ENCODE measurements at places on chromosomes 4 and X.
A peak's percentile ranks its signal among the peaks of the same experiment; 100 is the strongest.

- DNase-seq, result no peak
Observed at GRCh38 chr4:24144381-24144780, 254.5 kb upstream of the PPARGC1A start.

DNA sequence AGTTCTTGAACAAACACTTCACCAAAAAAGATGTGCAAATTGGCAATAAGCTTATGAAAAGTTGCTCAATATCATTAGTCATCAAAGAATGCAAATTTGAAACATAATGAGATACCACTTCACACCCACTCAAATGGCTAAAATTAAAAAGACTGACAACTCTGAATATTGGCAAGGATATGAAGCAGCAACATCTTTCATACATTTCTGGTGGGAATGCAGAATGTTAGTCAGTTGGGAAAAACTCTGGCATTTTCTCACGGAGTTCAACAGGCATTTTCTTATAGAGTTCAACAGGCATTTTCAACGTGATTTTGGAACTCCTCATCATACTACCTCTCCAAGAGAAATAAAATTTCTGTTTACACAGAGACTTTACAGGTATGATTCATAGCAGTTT, 297.4 kb upstream of the MAGEC2 start:
- DNase-seq, result no peak

GRCh38 chr4:55781341-55781740, 38.2 kb upstream of the EXOC1L start:
- no peak for DNase-seq

GRCh38 chr4:122900314-122900713, 22.1 kb downstream of the NUDT6 start:
- no peak for DNase-seq

GRCh38 chr4:46698891-46699290, 210.2 kb downstream of the COX7B2 start:
- no peak for DNase-seq

DNA sequence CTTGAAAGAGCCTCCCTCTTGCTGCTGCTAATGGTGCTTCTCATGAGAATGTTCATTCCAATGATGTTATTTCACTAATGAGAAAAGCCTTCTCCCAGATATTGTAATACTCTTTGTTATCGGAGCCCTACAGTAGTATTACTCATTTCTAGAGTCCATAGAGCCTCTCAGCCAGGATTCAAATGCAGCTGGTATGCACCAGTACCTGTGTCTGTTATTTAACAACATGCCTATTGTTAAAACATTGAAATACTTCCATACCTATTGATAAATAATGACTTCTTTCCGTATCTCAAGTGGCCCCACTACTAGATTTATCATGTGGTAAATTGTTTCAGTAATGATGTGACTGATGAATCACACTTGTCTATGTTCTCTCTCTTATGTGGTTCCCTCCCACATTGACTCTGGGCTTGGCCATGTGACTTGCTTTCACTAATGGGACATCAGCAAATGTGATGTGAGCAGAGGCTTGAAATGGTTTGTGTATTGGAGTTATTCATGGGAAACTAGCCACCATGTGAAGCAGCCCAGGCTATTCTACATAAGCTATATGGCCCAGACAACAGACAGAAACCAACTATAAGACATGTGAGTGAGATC, 207.6 kb downstream of the THOC2 start:
- no peak for DNase-seq

- DNase-seq, result no peak
Observed at GRCh38 chr4:56062526-56063145, 113.9 kb downstream of the CEP135 start.

DNA sequence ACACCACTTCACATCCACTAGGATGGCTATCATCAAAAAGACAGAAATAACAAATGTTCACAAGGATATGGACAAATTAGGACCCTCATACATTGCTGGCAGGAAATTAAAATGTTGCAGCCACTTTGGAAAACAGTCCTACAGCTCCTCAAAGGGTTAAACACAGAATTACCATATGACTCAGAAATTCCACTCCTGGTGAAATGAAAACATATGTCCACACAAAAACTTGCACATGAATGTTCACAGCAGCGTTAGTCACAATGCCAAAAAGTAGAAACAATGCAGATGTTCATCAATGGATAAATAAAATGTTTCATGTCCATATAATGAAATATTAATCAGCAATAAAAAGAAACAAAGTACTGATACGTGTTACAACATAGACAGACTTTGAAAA, 15.1 kb downstream of the S100G start:
- DNase-seq, result no peak

- DNase-seq, result no peak
Observed at GRCh38 chr4:151717314-151717713, 43.5 kb downstream of the GATB start.

GRCh38 chrX:270848-271367, 10.3 kb upstream of the PLCXD1 start:
- no peak for DNase-seq

- no peak for DNase-seq
Observed at GRCh38 chr4:35695003-35695402, 549.3 kb downstream of the ARAP2 start.

DNA sequence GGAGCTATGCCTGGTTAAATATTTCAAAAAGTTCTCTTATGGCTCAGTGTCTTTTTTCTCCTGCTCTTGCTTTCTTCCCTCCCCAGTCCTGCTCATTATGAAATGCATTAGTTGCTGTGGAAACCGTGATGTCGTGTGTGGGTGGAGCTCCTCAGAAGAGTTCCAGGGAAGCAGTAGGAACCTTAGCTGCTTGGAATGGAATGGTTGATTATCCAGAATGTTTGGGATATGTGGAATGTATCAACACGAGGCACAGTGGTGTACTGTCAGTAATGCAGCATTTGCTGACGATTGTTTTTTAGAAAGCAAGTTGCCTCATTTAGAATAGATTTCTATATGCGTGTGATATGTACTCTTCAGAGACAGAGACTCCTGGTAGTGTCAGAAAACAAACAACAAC, 333.2 kb downstream of the ARHGAP10 start:
- DNase-seq, result no peak

DNA sequence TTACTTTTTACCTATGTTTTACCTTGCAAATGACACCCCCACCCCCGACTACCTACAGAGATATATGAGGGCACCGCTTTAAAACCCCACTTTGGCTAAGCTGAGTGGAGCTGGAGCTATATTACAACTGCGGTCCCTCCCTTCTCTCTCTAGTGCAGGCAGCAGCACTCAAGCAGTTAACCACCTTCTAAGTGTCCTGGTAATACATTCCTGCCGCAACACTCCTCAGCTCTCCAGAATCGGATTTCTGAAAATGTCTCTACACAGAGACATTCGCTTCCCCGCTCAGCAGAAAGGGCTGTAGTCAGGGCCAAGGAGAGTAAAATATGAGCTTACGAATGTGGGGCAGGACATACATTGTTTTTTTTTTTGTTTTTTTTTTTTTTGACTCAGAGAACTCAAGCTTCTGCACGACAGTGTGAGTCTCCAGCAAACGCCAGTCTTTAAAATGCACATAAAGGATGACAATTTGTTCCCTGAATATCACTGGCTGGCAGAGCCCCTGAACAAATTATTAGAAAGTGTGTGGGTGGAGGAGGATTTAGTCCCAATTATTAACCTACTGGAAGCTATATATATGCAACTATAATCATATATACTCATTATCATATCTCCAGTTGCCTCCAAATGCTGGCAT, 287.0 kb upstream of the TET2 start:
- DNase-seq, result no peak

DNA sequence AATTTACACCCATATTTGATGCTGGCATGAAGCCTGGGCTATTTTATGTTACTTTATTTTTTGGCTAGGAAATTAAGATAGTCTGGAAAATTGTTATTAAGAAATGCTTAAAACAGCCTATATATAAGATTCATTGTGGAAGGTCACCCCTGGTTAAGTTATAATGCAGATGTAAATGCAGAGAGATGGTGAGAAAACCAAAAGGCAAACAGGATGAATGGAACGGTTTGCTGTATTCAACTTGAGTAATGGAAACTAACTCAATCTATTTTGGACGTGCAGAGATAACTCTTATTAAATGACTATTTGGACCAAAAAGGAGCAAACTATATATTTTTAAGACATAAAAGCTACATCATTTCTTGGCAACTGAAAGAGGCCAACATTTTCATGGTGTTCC, 446.3 kb upstream of the FRG1 start:
- DNase-seq, result no peak

DNA sequence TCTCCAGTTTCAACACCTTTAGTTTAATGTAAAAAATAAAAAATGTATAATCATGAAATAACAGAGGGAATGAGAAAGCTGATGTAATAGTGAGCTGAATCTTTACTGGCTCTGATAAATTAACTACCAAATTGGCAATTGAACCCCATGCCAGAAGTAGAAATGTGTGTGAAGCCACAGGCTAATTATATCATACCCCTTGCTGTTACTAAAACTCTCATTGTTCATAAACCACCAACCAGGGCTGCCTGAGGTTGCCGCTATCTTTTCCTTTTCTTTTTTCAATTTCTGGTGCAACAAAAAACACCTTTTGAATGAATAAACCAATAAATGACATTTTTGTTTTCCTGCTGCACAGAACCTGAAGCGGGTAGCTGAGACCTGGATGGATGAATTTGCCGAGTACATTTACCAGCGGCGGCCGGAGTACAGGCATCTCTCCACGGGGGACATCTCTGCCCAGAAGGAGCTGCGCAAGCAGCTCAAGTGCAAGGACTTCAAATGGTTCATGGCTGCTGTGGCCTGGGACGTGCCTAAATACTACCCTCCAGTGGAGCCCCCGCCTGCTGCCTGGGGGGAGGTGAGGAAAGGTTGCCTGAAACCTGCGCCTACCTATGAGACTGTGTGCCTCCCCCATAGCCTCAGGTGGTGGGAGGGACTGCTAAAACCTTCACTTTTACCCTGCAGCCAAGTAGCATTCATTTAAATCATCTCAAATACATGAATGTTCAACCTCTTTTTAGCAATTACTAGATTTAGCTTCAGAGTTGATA, 216.7 kb upstream of the GALNT7 start:
- no peak for DNase-seq

GRCh38 chr4:34643476-34643875, 1600.8 kb downstream of the ARAP2 start:
- DNase-seq, result no peak

- no peak for DNase-seq
Observed at GRCh38 chr4:67436742-67437141, 108.6 kb downstream of the CENPC start.

GRCh38 chr4:73505567-73505966, 24.0 kb downstream of the AFM start:
- no peak for DNase-seq

DNA sequence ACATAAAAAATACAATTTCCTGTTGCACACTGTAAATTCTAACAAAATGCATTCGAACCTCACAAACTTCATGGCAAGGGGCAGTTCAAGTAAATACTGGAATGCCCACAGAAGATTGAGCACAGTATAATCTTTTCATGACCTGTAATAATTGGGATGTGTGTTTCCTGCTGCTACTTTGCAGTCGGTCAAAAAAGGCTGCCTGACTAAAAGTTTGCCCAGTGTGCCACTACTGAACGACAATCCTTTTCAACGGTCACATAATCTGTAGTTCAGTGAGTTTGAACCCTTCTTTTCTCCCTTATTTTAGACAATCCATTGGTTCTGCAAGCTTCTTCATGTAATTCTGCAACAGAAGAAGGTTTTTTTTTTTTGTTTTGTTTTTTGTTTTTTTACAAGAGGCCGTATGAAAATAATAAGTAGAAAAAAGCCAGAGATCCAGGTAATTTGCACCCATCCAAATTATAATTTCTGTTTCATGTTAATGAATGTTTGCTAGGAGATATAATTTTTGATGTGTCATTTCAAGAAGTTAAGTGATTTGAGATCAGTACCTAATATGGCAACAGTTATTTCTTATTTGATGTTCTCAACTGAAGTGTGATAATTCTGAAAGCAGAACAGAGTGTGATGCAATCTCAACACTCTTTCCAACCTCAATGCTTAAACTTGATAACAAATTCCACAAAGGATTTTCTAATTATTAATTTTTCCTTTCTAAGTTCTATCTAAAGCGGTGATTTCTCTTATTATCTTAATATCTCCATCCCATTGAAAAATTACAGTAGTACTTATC, 237.6 kb downstream of the FSTL5 start:
- DNase-seq, result no peak

DNA sequence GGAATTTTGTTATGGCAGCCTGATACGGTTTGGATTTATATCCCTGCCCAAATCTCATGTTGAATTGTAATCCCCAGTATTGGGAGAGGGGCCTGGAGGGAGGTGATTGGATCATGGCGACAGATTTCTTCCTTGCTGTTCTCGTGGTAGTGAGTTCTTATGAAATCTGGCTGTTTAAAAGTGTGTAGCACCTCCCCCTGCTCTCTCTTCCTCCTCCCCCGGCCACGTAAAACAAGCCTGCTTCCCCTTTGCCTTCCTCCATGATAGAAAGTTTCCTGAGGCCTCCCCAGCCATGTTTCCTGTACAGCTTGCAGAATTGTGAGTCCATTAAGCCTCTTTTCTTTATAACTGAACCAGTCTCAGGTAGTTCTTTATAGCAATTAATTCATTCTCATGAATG, 37.9 kb downstream of the SUPT20HL2 start:
- DNase-seq, result no peak

GRCh38 chr4:140071806-140072205, 82.2 kb downstream of the MAML3 start:
- DNase-seq, result peak; percentile 71

DNA sequence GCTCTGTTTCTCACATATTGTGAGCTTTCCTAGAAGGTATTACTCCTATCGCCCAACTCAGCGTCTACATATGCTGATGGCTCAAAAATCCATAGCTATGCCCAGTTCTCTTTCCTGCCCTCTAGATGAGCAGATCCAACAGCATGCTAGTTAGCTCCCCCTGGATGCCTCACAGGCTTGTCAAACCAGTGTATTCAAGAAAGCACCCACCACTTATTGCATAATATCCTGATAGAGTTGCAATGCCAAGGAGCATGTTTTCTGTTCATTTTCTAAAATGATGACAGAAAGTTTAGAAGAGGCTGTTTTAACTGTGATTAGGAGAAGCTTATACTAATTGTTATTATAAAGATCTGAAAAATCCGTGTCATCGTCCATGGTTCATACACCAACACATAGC, 1.9 kb upstream of the PACRGL start:
- peak; percentile 7 for DNase-seq

- no peak for DNase-seq
Observed at GRCh38 chr4:140635606-140636005, 66.8 kb upstream of the UCP1 start.

DNA sequence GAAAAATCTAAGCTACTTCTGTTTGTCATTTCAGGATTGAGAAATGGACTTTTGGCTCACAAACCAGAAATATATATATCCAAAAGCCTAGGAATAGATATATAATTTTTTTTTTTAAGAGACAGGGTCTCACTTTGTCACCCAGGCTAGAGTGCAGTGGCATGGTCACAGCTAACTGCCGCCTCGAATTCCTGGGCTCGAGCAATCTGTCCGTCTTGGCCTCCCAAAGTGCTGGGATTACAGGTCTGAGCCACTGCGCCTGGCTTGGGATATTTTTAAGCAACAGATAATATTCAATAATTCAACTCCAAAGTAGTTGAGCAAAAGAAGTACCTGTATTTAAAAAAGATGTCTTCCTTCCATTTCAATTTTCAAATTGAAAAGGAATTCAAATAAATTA, 112.5 kb downstream of the C4orf51 start:
- no peak for DNase-seq

- DNase-seq, result no peak
Observed at GRCh38 chr4:159355466-159355865, 252.6 kb downstream of the RAPGEF2 start.

Data from CMK (cell line).